CD8-positive, alpha-beta T cell (primary cell): ENCODE measurements at places on chromosomes 3 and 15.
A peak's percentile ranks its signal among the peaks of the same experiment; 100 is the strongest.

- DNase-seq: no peak
Measured at GRCh38 chr15:95872366-95872771, 458.1 kb upstream of the NR2F2 start.

- DNase-seq: peak; percentile 27
Measured at GRCh38 chr3:152309031-152309430, 40.3 kb downstream of the MBNL1 start.

- DNase-seq: no peak
Measured at GRCh38 chr3:64617610-64618009, 70.2 kb downstream of the ADAMTS9 start.

GRCh38 chr3:73405853-73406252, 218.9 kb downstream of the PDZRN3 start:
- no peak for DNase-seq
